ENCODE measurements at places on chromosomes 1 and 21. TPM values are rescaled to one million over a fixed set of nuclear protein-coding genes. Genes with fewer than 3 reads are reported as not detected.

RIMS3 gene
- total RNA-seq = 3.6 TPM

NPHS2 gene
- not detected for total RNA-seq

ENAH gene
- 73.4 TPM for total RNA-seq

CENPF gene
- total RNA-seq = 1.6 TPM

MROH7 gene
- total RNA-seq = 4.5 TPM

KCNJ9 gene
- not detected for total RNA-seq

DENND2C gene
- total RNA-seq = 3.1 TPM

NR1I3 gene
- not detected for total RNA-seq

EDARADD gene
- 0.35 TPM for total RNA-seq

KRTAP24-1 gene
- not detected for total RNA-seq

PRAMEF10 gene
- total RNA-seq = not detected

VCAM1 gene
- 10.2 TPM for total RNA-seq

MIXL1 gene
- total RNA-seq = not detected

Measured in left cardiac atrium (tissue), 4 donors.